ENCODE measurements at places on chromosomes 3 and 15. TPM values are rescaled to one million over a fixed set of nuclear protein-coding genes. Genes with fewer than 3 reads are reported as not detected.

ADCY5 gene
- total RNA-seq = 33.6 TPM

- H3K27ac ChIP-seq = no peak overlapping the region
- H3K4me3 ChIP-seq = peak overlapping the region; percentile 47
- no peaks in the 10 kb centered on the region for H3K36me3 ChIP-seq
- peak; percentile 88 for DNase-seq
Measured at GRCh38 chr3:46812237-46812791, 50.9 kb downstream of the MYL3 start.

ROBO1 gene
- 22.1 TPM for total RNA-seq

- H3K36me3 ChIP-seq = no peaks in the 10 kb centered on the region
- no peak overlapping the region for H3K4me3 ChIP-seq
- H3K27me3 ChIP-seq = no peaks in the 10 kb centered on the region
- no peak overlapping the region for H3K27ac ChIP-seq
Measured at GRCh38 chr3:151425627-151426340, 35.1 kb downstream of the IGSF10 start.

GANC gene
- 40.4 TPM for total RNA-seq

- no peaks in the 10 kb centered on the region for H3K27me3 ChIP-seq
- no peaks in the 10 kb centered on the region for H3K4me1 ChIP-seq
- no peak overlapping the region for H3K4me3 ChIP-seq
- H3K27ac ChIP-seq = no peak overlapping the region
- H3K36me3 ChIP-seq = no peaks in the 10 kb centered on the region
Measured at GRCh38 chr3:49607105-49607591, 52.9 kb downstream of the BSN start.

DNA sequence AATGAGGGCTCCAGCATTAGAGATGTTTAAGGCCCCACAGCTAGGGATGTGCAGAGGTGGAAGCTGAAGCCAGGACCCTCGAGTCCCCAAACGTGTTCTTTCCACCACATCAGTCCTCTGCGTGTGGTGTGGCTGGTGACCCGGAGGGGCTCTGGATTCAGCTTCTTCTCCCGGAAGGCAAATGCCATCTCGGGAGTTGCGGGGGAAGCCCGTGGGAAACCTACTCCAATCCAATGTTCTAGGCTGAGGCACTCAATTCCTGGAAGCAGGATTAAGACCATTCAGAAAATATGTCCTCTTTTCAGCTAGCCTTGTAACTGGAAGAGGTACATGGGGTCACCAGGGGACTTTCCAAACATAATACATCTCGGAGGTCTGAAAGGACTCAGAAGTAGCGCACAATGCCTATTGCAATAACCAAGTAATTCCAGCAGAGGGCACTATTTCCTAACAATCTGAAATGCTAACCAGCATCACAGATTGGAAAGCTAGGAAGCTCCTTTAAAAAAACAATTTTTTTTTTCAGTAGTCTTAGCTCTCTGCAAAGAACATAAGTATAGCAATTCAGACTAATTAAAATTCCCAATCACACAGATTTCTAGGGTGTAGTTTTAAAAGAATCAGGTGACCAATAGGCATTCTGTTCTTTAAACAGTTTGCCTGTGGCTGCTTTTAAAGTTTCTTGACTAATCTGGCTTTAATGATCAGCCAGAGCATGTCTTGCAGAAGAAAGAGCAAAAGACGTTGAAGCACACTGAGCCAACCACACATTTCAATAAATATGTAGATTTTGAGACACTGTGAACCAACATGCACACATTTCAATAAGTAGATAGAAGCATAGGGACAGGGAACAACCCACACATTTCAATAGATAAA is 36.1 kb downstream of the BNC1 start:
- no peak overlapping the region for H3K27ac ChIP-seq
- H3K27me3 ChIP-seq = no peaks in the 10 kb centered on the region
- H3K36me3 ChIP-seq = no peaks in the 10 kb centered on the region
- H3K4me3 ChIP-seq = no peak overlapping the region
- peak; percentile 40 for DNase-seq

- no peaks in the 10 kb centered on the region for H3K27me3 ChIP-seq
- no peak overlapping the region for H3K27ac ChIP-seq
- no peaks in the 10 kb centered on the region for H3K4me1 ChIP-seq
- no peak for DNase-seq
Measured at GRCh38 chr15:100032358-100033085, 299.3 kb upstream of the LYSMD4 start.

GOLGA8M gene
- total RNA-seq = 4.9 TPM

SGO1 gene
- total RNA-seq = 0.72 TPM

DNA sequence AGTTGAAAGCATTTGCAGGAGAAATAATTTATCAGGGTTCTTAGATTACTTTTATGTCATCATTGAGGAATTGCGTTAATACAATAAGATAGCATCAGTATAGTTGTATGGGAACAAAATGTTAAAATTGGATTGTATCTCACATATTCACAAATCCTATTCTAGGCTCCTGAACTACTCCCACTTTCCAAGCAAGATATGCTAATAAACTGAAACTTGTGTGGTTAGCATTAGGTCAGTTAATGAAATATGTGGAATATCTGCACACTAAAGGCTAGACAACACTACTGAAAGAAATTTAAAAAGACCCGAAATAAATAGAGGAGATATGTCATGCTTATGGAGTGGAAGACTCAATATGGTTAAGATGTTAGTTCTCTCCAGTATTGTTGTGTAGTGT is 272.7 kb downstream of the DOCK3 start:
- H3K27me3 ChIP-seq = no peaks in the 10 kb centered on the region
- no peaks in the 10 kb centered on the region for H3K36me3 ChIP-seq
- DNase-seq = no peak

GRCh38 chr3:139559541-139559940 is 20.0 kb upstream of the RBP1 start:
- H3K27ac ChIP-seq = no peak overlapping the region
- H3K27me3 ChIP-seq = no peaks in the 10 kb centered on the region
- DNase-seq = peak; percentile 53
- no peaks in the 10 kb centered on the region for H3K4me1 ChIP-seq
- no peak overlapping the region for H3K4me3 ChIP-seq
- no peaks in the 10 kb centered on the region for H3K36me3 ChIP-seq

GRCh38 chr15:94324117-94324826 is 92.9 kb downstream of the MCTP2 start:
- H3K27ac ChIP-seq = no peak overlapping the region
- no peaks in the 10 kb centered on the region for H3K27me3 ChIP-seq
- no peaks in the 10 kb centered on the region for H3K4me1 ChIP-seq
- peak; percentile 83 for DNase-seq
- no peaks in the 10 kb centered on the region for H3K36me3 ChIP-seq

DNA sequence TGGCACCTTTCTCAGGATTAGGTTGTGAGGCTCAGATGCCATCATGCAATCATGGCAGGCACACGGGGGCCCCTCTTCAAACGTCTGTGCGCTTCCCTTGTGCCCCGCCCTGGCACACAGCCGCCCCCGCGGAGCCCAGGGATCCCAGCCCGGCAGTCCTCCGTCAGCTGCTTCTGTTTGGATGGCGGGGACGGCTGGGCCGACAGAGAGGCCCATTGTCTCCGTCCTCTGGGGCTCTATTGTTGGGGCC is 849 bp upstream of the HDAC11 start:
- H3K4me1 ChIP-seq = peaks cover under 1% of the 10 kb centered on the region
- no peaks in the 10 kb centered on the region for H3K27me3 ChIP-seq
- H3K4me3 ChIP-seq = no peak overlapping the region
- no peak for DNase-seq

GRCh38 chr15:62068071-62068809 is 1.5 kb downstream of the C2CD4A start:
- H3K4me3 ChIP-seq = no peak overlapping the region
- H3K27me3 ChIP-seq = peaks cover 15% of the 10 kb centered on the region
- DNase-seq = peak; percentile 46
- no peak overlapping the region for H3K27ac ChIP-seq

DNA sequence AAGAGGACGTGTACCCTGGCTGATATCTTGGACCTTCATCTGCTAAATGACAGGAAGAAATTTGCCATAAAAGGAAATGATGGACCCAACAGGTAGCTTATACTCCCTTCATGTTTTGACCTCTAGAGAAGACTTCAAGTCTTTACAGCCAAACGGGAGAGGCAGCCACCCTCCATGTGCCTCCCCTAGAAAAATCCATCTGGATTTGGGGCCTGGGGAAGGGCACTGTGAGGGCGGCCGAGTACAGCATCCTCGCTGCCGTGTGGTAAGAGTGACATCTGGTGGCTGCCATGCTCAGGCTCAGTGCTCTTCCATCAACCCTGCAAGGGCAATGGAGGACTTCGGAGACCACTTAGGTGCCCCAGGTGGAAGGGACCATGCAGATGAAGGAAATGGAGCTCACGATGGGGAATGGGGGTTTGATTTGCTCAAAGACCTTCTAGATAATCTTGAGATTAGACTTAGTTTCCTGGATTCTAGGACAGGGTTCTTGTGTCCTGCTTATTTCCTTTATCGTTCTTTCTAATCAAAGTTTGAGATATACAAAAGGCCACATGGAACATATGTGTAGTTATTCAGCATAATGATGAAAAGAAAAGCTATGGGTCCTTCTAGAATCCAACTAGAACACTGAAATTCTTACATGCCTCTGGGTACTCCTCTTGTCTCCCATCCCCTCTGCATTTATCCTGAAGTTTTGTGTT is 44.4 kb downstream of the AQP9 start:
- no peaks in the 10 kb centered on the region for H3K4me1 ChIP-seq
- H3K27me3 ChIP-seq = no peaks in the 10 kb centered on the region
- no peak overlapping the region for H3K4me3 ChIP-seq
- DNase-seq = peak; percentile 75
- H3K36me3 ChIP-seq = no peaks in the 10 kb centered on the region

GRCh38 chr3:72034986-72035385 is 250.0 kb upstream of the PROK2 start:
- no peaks in the 10 kb centered on the region for H3K36me3 ChIP-seq
- no peak for DNase-seq
- no peaks in the 10 kb centered on the region for H3K4me1 ChIP-seq
- H3K27ac ChIP-seq = no peak overlapping the region

- no peaks in the 10 kb centered on the region for H3K4me1 ChIP-seq
- no peaks in the 10 kb centered on the region for H3K36me3 ChIP-seq
Measured at GRCh38 chr3:42706721-42707619, 4.4 kb upstream of the HHATL start.

STRIT1 gene
- not detected for total RNA-seq

DNA sequence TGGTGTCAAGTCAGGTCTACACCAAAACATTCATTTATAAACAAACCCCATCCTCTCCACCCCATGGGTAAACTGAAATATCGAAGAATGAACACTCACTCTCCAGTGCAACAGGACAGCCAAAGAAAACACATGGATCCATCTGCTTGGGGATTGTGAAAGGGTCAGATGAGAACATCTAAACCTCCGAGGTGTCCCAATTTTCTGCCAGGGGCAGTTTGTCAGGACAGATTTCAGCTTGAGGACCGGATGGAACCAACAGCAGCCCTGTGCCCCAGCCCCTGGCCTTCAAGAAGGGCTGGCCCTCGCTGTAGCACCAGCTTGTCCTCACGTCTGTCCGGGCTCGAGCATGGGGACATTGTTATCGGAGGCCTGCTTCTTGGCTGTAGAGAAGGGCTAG is 45.5 kb downstream of the PCSK6 start:
- no peaks in the 10 kb centered on the region for H3K4me1 ChIP-seq
- H3K36me3 ChIP-seq = no peaks in the 10 kb centered on the region
- no peak overlapping the region for H3K4me3 ChIP-seq
- H3K27ac ChIP-seq = no peak overlapping the region

DNA sequence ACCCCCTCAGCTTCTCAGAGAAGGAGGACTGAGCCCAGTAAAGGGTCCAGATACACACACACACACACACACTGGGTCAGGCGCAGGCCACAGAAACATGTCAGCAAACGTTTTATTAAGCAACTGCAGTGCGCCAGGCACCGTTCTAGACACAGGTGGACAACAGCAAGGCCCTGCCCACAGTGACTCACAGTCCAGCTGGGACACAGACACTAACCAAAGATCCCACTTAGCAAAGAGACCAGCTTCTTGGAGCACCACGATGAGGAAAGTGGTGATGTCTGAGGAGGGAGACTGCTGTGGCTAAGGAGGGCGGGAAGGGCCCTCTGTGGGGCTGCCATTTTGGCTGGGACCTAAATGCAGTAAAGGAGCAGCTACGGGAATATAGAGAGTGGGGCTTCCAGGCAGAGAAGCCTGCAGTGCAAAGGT is 2.8 kb upstream of the VILL start:
- no peak overlapping the region for H3K27ac ChIP-seq
- no peak for DNase-seq
- no peak overlapping the region for H3K4me3 ChIP-seq
- H3K27me3 ChIP-seq = no peaks in the 10 kb centered on the region
- no peaks in the 10 kb centered on the region for H3K4me1 ChIP-seq

- peaks cover 13% of the 10 kb centered on the region for H3K36me3 ChIP-seq
- H3K27me3 ChIP-seq = no peaks in the 10 kb centered on the region
- peak within 1 kb of the TSS; percentile 63 for H3K27ac ChIP-seq
- no peaks in the 10 kb centered on the region for H3K4me1 ChIP-seq
- DNase-seq = no peak
Measured at GRCh38 chr3:49813497-49814174, at the start of gene UBA7. Gene UBA7 (minus strand): TSS chr3:49813953. CDS start chr3:49813787, 166 bp downstream.

OXTR gene
- 1.2 TPM for total RNA-seq

DNA sequence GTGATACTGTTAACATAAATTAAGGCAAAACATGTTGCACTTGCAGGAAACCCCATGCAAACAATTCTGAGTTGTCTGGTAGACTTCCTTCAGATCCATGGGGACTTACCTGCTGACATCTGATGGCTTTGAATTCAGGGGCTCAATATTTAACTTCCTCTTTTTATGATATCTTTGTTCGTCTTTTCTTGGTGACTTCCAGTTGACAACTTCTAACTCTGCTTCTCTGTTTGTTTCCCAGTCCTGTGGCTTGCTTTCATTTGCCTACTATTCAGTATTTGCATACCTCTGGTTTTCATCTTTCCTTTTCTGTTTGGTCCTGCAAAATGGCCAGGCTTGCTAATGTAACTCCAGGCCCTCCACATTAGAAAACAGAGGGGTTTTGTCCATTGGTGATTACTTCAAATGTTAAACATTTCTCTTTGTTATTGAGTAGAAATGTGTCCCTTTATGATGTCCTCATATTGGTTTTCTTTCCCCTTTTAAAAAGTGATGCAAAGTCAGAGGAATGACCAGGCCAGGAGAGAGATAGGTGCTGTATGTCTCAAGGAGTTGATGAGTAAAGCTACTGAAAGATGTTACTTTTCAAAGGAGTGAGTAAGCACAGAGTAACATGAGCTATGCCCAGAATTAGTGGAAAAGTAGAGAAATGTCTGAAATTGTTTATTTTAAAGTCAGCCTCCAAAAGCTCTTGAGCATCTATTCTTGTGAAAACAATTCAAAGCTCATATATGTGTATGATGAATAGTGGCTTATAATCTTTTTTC is 335.9 kb downstream of the LPP start:
- H3K27me3 ChIP-seq = no peaks in the 10 kb centered on the region
- no peak overlapping the region for H3K27ac ChIP-seq
- no peaks in the 10 kb centered on the region for H3K4me1 ChIP-seq
- H3K4me3 ChIP-seq = no peak overlapping the region
- DNase-seq = no peak

DNA sequence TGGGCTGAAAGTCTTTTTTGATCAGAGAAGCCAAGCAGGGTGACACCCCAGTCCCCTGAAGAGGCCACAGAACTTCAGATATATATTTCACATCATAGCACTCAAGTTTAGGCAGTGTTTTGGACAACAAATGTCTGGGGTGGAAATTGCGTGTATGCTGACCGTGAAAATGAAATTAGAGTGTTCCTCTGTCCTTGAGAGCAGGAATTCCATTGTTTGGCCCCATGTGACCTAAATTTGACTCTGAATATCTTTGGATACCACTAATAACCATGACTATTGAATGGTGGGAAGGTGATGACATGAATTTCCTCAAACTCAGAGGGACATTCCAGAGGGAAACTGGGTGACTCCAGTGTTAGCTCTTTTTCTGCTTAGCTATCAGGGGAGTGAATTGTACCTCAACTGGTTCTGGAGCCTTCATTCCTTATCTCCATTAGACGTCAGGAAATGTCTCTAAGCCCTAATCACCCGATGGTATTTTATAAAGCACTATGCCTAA is 263.5 kb upstream of the RASGRP1 start:
- H3K36me3 ChIP-seq = no peaks in the 10 kb centered on the region
- H3K4me1 ChIP-seq = peaks cover 2% of the 10 kb centered on the region
- no peaks in the 10 kb centered on the region for H3K27me3 ChIP-seq
- H3K4me3 ChIP-seq = no peak overlapping the region
- no peak overlapping the region for H3K27ac ChIP-seq

All from kidney (tissue), 22 donors.